Stomach (tissue), 19 donors: ENCODE measurements at places on chromosomes 4 and X. TPM values are rescaled to one million over a fixed set of nuclear protein-coding genes. Genes with fewer than 3 reads are reported as not detected.

GRCh38 chr4:165839615-165840333 lies 33.3 kb upstream of the TLL1 start:
- no peak for DNase-seq

GRCh38 chrX:129983575-129984110 lies 1.2 kb downstream of the BCORL1 start:
- no peak for DNase-seq

GRCh38 chr4:172780566-172781081 lies 388.0 kb upstream of the GALNT7 start:
- DNase-seq: no peak

GRCh38 chr4:170047771-170048354 lies 21.7 kb upstream of the MFAP3L start:
- peak; percentile 86 for DNase-seq

DNA sequence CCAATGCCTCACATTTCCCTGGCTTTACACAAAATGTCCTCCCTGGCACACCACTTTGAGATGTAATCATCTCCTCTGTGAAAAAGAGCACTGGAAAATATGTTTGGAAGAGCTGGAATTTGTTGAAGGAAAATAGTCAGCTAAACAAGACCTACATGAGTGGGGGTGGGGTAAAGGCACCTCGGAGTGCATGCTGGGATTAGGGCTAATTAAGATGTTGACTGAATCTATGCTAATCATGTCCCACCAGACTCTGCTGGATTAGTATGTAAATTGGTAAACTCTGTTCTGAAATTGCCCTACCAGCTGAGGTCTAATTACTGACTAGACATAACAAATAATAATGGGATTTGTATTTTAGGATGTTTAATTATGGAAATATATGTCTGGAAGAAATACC lies 46.8 kb upstream of the MID1 start:
- no peak for DNase-seq

DNA sequence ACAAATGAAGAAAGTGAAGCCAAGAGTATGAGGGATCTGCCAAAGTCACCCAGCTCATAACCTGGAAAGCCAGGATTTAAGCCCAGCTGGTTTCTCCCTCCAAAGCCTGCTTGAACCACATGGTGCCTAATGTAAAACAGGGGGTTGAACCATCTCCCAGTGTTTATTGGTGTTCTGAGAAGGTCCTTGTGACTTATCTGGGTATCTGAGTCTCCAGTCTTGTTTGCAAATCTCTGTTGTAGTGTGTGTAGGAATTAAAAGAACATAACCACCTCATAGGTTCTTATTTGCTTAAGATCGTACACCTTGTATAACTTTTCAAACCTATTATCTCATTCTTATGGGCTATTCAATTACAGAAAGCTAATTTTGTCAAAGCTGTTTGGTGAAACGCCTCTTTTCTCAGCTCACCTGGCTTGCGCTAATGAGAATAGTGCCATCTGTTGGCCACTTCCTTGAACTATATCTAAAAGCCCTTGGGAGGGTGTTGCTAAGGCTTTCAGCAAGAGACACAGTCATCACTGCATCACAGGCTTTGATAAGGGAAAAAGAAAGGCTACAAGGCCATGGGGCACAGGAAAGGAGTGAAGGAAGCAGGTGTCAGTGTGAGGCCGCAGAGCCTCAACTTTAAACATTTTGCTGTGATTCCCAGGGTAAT lies 34.0 kb downstream of the ETDB start:
- peak; percentile 31 for DNase-seq

DNA sequence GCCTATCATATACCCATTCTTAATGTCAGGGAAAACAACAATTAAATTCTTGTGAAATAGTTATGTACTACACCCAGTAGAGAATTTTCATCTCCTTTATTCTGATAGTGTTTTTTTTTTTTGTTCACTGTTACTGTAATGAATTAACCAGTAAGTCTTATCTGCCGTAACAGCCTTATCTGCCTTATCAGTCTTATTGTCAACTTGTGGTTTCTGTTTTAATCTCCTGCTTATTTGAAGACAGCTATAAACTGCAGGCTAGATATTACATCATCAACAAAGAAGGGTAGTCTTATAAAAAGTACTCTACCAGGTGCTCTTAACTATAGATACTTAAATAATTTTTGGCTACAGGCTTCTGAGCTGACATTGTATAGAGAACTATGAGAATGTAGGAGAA lies 79.5 kb downstream of the MAGEB5 start:
- no peak for DNase-seq

GRCh38 chr4:34372815-34373214 lies 1871.5 kb downstream of the ARAP2 start:
- DNase-seq: no peak

GRCh38 chrX:71846429-71846828 lies 64.2 kb upstream of the NHSL2 start:
- DNase-seq: no peak

DNA sequence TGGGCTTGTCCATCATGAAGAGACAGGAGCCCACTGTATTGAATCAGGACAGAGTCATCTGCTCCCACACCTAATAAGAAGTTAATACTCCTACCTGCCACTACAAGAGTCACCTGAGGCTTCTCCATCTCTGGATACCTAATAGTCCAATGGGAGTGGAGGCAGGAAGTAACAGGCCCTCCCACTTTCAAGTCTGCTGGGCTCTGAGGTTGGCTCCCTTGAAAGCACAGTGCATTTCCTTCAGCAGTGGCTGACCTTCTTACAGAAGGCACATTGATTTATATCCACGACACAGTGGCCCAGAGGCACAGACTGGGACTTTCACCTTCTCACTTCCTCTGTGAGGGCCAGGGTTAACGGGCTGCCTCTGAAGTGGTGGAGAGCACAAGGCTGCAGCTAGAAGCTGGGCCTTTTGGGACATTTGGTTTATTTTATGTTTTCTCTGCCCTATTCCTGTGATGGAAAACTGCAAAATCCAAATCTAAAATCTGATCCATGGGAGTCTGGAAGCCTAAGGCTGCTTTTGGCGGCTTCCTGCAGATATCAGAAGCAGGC lies 38.1 kb downstream of the FRG2 start:
- no peak for DNase-seq

DNA sequence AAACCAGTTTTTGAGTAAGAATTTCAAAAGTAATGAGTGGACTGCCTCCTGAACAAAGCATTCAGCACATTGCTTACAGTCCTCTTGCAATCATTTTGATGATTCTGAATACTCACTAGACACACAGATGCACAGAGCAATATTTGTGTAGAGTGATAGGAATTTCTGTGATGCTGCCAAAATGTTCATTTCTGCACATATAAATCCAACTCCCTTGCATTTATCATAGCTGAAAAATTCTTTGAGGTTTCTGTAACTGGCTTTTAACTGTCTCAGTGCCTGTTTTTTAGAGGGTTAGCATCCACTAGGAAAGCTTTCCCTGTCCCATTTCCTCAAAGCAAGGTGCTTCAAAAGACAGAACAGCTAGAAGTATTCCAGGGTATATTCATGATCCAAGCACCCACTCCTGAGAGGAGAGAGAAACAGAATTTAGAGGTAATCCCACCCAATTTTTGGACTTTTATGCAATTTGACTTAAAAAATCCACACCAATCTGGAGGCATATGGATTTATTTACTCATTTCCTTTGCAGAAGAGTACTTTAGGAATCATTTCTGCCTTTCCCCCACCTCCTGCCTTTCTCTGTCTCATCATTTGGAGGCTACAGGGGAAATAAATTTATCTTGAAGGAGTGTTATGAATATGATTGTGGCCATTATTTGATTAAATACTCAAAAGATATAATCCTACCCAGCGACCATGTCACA lies 234.5 kb upstream of the SLIT2 start:
- peak; percentile 59 for DNase-seq

GRCh38 chrX:11665168-11666111 lies at the start of gene ARHGAP6:
Gene ARHGAP6, minus strand, starts transcription at chrX:11665920. Its CDS starts 1,092 bp downstream, at chrX:11664828.
- DNase-seq: peak; percentile 73

DNA sequence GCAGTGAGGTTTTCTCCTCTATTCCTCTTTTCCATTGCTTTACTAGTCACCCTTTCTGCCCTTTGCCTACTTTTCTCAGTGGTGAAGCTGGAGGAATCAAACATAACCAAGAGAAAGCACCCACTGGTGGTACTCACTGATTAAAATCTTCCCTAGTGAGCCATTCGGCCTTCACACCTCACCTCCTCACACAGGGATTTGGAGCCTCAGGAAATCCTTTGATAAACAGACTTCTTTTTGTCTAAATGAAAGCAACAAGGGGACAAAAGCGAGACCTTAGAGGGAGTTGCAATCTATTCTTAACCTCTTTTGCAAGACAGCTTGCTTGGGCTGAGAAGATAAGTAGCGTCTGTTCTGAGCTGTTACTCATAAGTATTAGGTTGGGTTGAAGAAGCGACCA lies 572.6 kb downstream of the ZNF674 start:
- no peak for DNase-seq

- DNase-seq: no peak
These were observed 94.7 kb upstream of the PUDP start for GRCh38 chrX:7242613-7243012.

GRCh38 chrX:13965531-13965930 lies 64.2 kb downstream of the GEMIN8 start:
- no peak for DNase-seq

- DNase-seq: no peak
These were observed 192.0 kb downstream of the HS6ST2 start for GRCh38 chrX:132766452-132766851.

GRCh38 chr4:53914313-53915016 lies 149.9 kb downstream of the CHIC2 start:
- DNase-seq: peak; percentile 34

- no peak for DNase-seq
These were observed 4.6 kb upstream of the CD99L2 start for GRCh38 chrX:150903110-150903508.

DNA sequence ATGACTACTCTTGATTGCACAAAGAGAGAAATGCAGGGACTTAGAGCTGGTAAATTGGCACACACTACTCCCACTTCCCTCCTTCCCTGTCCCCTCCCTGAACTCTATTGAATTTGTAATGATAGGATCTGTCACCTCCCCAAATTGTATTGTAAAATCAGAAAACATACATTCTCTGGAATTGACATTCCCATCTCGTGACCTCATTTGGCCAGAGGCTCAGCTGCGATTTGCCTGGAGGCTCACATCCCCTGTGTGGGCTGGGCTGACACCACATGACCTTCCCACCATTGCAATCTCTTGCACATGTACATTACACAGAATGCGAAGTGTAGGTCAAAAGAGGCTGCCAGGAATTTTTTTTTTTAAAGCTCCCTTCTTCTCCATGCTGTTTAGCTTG lies 172.1 kb downstream of the MID1IP1 start:
- peak; percentile 42 for DNase-seq

GRCh38 chr4:179292468-179292867 lies 1850.2 kb upstream of the AGA start:
- DNase-seq: no peak

GRCh38 chrX:40543661-40544328 lies 37.0 kb upstream of the ATP6AP2 start:
- peak; percentile 90 for DNase-seq

GRCh38 chr4:147984065-147984777 lies 252.3 kb downstream of the ARHGAP10 start:
- DNase-seq: no peak

DNA sequence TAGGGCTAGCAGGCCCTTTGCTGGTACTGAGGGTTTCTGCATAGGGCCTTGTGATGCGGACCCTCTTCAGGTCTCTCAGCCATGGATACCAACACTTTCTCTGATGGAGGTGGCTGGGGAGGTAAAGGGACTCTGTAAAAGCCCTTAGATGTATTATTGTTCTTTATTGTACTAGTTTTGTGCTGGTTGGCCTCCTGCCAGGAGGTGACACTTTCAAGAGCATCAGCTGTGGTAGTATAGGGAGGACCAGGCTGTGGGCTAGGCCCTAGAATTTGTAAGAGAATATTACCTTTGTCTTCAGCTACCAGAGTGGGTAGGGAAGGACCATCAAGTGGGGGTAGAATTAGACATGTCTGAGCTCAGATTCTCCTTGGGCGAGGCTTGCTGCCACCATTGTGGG lies 936.3 kb downstream of the CENPC start:
- no peak for DNase-seq

DNA sequence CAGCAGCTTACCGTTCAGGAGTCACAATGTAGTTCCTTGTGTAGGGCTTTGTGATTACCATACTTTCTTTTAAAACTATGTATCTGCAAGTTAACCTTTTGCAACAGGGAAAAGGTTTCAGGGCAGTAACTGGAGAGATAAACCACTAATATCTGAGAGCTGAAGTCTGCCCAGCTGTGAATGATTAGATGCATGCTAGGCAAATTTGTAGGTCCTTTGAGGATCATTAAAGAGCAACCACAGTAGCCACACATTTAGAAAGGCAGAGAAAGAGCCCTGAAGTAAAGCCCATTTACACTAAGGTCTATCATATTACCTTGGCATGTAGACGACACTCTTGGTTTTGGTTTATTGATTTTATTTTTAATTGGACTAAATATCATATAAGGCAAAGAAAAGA lies 60.0 kb downstream of the ATP8A1 start:
- DNase-seq: no peak

GRCh38 chr4:138003248-138003647 lies 238.9 kb downstream of the SLC7A11 start:
- DNase-seq: no peak

- no peak for DNase-seq
These were observed 775 bp downstream of the GRPEL1 start for GRCh38 chr4:7067126-7067451.

- DNase-seq: peak; percentile 34
These were observed 209.9 kb downstream of the CPE start for GRCh38 chr4:165588534-165589315.

- no peak for DNase-seq
These were observed 12.8 kb upstream of the TMSB4X start for GRCh38 chrX:12962041-12962504.

- peak; percentile 15 for DNase-seq
These were observed 718.9 kb downstream of the ARAP2 start for GRCh38 chr4:35525192-35525978.

SPANXN3 gene
- total RNA-seq: not detected

F8 gene
- 0.29 TPM for total RNA-seq

SLC4A4 gene
- 95.3 TPM for total RNA-seq

PHOX2B gene
- total RNA-seq: not detected

GC gene
- total RNA-seq: not detected

DMRTC1 gene
- 30.3 TPM for total RNA-seq

MAGEA11 gene
- total RNA-seq: not detected

TRO gene
- 2.0 TPM for total RNA-seq

CXCL11 gene
- total RNA-seq: not detected

MND1 gene
- total RNA-seq: 4.4 TPM

PALLD gene
- 984 TPM for total RNA-seq

ARHGEF38 gene
- 3.5 TPM for total RNA-seq

RIBC1 gene
- total RNA-seq: not detected

SGMS2 gene
- total RNA-seq: 71.6 TPM

IRS4 gene
- total RNA-seq: not detected

NSG1 gene
- not detected for total RNA-seq

IL13RA2 gene
- not detected for total RNA-seq

TRIM60 gene
- total RNA-seq: not detected
